ENCODE measurements at places on chromosomes 7 and 10.

DNA sequence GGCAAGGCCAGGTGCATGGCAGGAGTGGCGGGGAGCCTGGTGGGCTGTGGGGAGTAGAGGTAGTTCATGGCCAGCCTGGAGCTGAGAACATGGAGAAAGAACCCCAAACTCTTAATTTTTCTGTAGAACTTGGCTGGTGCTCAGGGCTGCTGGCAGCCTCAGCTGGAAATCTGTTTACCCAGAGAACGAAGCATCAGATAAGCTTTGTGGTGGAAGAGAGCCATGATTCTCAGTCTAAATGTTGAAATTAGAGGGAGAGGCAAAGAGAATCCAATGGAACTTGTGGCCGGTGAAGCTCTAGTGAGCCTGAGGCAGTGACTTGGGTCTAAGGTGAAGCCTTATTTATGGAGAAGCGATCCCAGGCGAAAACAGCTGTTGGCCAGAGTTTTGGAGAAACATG is 126.4 kb downstream of the CCDC3 start:
- no peak for DNase-seq

- no peak for DNase-seq
Observed at GRCh38 chr10:71473671-71474599, 77.2 kb downstream of the CDH23 start.

DNA sequence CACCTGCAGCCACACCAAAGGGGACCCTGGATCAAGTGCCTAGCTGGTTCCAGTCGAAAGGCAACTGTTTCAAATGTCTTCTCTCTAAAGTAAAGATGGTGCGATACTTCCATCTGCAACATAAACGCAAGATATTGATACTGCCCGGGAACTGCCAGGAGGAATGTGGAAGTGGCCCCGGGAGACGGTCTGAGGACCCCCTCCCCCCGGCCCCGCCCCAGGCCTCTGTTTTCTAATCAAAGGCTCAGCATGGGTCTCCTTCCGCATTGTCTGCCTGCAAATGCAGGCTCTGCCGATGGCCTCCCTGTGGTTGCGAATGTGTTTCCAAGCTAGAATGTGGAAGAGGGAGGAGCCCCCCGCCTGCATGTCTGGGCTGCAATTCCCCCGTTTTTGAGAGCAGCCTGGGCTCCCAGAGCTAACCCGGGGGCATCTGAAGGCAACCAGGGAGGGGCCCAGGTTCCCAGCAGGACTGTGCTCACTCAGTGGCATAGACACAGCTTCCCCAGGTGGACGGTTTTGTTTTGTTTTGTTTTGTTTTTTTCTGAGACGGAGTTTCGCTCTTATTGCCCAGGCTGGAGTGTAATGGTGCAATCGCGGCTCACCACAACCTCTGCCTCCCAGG is 223.9 kb upstream of the PPP2R2D start:
- peak; percentile 18 for DNase-seq

DNA sequence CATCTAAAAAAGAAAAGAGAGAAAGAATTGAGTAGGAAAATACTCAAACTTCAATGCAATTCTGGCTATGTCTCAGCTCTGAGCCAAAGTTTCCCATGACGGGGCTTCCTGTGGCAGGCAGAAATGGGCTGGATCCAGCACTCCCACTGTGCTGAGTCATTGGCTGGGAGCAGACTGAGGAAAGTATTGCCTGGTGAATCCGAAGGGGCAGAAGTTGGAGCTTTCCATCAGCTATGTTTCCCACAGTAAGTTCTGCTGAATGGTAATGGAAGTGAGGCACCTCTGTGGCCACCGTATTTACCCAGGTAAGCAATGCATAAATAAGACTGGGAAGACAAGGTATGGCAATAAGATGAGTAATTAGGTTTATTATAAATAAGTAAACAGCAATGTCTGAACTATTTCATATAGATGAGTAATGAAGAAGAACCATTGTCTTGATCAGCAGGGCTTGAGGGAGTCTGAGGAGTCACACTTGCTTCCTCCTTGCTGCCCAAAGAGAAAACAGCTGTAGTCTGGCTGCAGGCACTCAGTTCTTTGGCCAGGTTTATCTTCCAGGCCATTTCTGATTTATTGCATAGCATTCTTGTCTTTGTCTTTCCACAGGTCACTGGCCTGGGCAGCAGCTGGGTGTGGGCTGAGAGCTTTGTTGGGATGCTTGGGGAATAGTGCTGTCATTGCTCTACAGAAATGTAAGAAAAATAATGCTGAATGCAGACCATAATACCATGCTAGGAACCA is 255.3 kb downstream of the DNAJB9 start:
- no peak for DNase-seq

GRCh38 chr10:58066126-58066525 is 201.6 kb downstream of the IPMK start:
- no peak for DNase-seq

DNA sequence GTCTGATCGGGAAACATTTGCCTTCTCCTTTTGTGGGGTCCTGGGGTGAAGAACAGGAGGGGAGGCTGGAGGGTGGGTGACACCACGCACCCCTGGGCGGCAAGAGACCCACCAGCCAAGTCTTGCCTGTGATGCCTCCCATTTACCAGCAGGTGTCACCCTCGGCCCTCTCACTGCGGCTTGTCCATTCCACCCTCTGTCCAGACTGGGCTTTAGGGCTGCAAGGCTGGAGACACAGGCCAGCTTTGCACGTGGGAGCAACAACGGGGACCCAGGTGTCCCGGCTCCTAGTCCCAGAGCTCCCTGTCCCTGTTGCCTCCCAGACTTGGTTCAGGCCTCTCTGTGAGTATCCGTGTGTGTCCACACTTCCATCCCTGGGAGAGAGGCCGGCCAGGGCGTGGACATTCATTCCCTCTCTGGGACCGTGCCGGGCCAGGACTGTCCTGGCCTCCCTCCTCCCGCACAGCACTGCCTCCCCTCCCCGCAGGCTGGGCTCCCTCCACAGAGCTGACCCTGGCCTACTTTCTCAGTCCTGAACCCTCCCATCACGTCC is 36.2 kb upstream of the GTF2IRD1 start:
- peak; percentile 34 for DNase-seq

- DNase-seq = no peak
Observed at GRCh38 chr7:103307503-103308231, 10.4 kb downstream of the PMPCB start.

DNA sequence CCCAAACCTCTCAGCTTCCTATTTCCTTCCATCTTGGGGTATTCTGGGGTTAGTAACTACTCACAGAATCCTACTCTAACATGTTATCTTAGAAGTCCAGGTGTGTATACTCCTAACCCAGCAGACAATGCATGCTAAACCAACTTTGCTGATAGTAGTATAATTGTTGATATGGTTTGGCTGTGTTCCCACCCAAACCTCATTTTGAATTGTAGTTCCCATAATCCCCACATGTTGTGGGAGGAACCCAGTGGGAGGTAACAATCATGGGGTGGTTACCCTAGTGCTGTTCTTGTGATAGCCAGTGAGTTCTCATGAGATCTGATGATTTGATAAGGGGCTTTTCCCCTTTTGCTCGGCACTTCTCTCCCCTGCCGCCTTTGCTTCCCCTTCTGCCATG is 135.1 kb downstream of the CHRM2 start:
- no peak for DNase-seq

DNA sequence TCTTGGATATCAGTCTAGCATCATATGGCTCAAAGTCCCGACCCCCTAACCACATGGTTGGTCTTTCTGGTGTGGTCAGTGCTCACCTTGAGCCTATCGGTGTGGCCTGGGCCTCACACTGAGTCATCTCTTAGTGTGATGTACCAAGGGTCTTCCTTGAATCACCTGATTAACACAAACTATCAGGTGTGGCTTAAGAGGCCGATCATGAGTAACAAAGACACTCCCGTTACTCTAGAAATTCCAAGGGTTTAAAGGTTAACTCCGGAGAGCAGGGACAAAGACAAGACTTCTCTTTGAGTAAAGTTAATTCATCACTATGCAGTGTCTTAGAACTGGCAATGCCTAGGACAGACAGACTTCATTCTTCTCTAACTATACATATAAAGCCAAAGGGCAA is 52.3 kb upstream of the ARMC3 start:
- DNase-seq = no peak

- no peak for DNase-seq
Observed at GRCh38 chr10:130483691-130484467, 347.7 kb downstream of the GLRX3 start.

- no peak for DNase-seq
Observed at GRCh38 chr10:4242561-4243035, 457.6 kb upstream of the KLF6 start.

DNA sequence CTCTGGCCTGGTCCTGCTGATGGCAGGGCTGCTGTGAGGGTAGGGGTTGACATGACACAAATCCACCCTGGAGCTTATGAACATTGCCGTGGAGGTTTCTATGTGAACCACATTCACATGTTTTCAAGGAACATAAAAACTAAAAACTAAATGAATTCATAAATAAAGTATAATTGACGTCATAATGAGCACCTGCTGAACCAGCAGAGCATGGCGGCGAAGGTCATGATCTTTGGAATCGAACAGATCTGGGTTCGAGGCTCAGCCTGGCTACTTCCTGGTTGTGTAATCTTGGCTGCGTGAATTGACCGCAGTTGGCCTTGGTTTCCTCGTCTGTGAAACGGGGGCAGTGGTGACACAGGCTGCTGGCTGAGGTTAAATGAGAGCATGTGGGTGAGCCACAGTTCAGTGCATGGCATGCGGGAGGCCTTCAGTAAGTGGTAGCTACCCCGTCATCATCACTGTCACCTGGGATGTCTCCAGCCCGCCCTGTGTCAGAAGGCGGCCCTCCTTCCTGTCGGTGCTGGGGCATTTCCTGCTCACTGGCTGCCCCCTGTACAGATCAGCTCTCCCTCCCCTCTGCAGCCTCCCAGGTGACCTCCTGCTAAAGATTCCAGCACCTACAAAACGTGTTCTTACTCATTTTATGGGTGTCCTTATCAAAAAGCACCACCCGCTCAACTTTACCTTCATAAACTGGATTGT is 190.3 kb upstream of the SHH start:
- no peak for DNase-seq

DNA sequence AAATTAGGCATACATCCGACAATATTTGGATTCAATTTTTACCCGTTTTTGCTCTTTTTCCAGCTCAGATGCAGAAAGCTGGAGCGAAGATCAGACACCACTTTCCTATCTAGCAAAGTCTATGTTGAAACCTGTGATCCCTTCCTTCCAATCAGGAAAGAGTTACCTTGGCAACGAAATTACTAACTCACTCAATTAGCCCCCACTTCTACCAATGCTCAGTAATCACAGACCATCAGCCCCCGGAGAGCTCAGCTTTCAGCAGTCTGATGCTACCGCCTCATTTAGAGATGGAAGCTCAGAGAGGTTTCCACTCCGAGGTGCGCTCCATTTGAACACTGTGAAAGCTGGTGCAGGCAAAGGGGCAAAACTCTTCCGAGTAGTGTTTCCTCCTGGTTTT is 6.7 kb downstream of the FRAT1 start:
- no peak for DNase-seq

- no peak for DNase-seq
Observed at GRCh38 chr7:94874036-94874785, 33.2 kb upstream of the PPP1R9A start.

- no peak for DNase-seq
Observed at GRCh38 chr10:28544058-28544457, 11.1 kb downstream of the WAC start.

DNA sequence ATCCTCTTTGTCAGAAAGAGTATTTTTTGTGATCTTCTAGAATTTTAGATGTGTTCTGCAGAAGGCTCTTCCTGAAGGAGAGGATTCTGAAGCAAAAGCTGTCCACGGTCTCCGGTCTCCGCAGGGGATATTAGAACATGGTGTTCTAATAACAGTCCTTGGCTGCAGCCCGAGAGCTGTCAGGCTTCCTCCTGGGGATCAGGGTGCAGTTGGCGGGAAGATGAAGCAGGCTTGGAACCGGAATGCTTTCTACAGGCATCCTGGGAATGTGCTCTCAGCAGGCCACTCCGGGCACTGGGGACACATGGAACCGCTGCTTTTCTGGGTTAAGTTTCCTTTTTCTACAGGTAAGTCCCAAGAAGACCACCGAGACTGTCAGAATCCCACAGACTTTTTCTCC is 118.6 kb upstream of the PARD3 start:
- DNase-seq = no peak

DNA sequence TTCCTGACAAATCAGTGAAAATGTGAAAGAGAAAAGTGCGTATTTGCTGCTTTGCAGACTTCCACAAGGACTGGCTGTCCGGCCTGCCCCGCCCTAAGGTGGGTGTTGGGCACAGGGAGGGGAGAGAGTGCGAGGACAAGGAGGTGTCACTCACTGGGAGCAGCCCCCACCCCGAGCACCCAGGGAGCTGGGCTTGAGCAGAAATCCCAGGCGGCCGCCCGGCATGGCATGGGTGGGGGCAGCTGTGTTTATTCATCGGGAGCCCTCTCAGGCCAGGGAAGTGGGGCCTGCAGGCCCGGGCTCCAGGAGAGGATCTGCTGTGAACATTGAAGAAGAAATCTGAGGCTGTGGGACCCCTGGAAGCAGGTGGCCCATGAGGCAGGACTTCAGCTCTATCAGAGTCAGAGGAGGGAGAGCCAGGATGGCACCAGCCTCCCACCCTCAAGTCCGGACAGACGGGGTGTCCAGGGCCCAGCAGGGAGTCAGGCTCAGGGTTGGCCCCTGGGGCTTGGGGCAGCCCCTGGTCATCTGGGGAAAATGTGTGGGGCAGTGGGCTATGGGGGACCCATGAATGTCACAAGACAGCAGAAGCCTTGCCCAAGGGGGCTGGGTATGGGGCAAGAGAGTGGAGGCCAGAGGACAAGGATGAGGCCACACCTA is 164.4 kb upstream of the PPP2R2D start:
- DNase-seq = no peak

DNA sequence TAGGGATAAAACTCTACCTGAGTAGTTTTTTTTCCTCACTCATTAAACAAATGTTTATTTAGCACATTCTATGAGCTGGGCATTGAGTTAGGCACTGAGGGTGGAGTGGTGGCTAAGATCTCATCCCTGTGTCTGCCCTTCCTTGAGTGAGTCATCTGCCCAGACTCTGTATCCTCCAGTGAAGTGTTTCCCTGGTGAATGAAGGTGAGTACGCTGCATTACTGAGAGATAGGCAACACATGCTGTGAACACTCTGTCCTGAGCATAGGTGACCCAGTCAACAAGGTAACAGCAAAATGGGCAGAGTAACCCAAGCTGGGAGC is 5.8 kb downstream of the PITX3 start:
- no peak for DNase-seq

GRCh38 chr7:94129443-94130140 is 125.4 kb upstream of the BET1 start:
- DNase-seq = no peak

- no peak for DNase-seq
Observed at GRCh38 chr10:76902949-76903348, 734.7 kb downstream of the KCNMA1 start.
